AG08395 (cell line): ENCODE measurements at places on chromosomes 4 and X.

DNA sequence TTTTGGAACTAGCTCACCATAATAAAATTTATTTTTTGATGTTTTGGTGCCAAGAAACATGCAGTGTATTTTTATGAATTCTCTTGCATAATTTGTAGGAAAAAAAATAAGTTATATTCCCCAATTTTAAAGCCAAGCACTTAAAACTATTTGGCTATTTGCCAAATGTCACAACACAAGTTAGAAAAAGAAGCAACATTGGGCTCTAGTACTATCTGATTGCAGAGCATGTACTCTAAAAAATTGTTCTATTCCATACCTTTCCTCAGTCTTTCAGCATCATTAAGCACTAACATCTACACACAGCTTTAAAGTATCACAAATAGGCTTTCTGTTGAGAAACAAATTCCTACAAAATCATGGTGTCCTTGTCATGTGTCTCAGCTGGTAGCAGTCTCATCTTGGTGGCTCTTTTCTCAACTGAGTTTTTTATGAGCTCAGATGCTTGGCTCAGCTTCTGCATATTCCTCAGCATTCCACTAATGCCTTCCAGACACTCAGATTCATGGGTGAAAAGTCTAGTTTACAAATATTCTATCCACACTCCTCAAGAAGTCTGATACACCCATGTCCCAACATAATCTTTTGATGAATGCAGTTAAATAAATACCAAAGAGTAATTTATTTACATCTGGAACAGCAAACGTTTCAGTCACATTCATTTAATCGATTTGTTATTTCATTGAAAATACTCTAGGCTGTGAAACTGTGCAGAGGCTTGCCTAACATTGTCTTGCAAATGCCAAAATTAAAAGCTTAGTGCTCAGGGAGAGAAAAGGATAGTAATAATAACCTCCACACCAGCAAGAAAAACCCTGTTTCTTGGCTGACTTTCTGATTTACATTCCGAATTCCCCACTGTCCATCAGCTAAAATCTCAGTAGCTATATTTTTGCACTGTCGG, 2209.9 kb downstream of the PCDH7 start:
- no peak for DNase-seq

DNA sequence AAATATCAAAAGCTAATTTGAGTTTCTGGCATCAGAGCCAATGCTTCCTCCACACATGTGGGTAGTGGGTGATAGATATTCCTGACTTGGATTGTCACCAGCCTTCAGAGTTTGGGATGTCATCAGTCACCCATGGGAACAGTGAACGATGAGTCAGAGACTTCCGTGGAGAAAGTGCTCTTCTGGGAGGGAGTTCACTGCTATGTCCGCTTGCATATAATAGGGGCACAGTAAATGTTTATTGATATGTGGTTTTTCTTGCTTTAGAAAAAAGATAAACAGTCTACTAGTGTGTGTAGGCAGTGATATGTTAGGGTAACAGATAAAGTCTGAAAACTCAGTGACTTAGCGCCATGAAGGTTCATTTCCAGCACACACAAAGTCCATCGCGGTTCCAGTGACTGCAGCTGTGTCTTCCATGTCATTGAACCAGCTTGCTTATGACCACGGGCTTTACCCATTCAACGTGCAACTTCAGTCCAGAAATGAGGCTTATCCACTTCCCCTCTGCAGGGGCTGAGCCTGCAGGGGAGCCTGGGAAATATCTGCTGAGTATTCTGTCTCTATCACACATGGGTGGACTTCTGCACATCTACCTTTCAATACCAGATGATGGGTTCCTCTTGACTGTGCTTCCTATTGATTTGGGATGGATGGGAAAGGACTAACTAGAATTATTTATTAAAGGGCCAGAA, 87.7 kb upstream of the WWC2 start:
- DNase-seq, result no peak

GRCh38 chr4:99390055-99390454, 37.5 kb upstream of the ADH1C start:
- DNase-seq, result no peak

DNA sequence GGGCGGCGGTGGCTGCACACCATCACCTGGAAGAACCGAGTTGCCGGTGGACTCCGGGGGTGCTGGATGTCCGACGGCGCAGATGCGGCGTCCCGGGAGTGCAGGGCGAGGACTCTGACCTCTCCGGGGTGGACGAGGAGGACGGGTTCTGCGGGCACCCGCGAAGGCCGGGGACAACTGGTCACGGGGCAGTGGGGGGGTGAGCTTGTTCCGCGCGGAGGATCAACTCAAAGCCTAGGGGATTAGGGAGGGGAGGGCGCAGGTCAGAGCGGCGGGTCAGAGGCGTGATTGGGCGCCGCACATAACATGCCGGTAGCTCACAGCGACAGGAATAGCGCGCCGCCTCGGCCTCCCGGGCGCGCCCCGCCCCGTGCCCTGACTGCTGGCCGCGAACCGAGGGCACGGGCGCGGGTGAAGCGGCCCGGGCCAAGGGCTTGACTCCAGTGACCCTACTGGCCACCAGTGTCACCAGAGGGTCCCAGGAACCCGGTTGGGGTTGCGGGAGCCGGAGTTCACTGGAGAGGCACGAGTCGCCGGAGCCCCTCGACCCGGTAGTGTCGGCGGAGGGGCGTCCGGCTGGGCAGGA, at the start of gene KLHL34:
Gene KLHL34, minus strand, starts transcription at position 179 of the 586 bp plus-strand sequence. CDS start 542 bp downstream, outside the sequence.
- no peak for DNase-seq

GRCh38 chrX:124497386-124497785, 151.0 kb downstream of the SH2D1A start:
- DNase-seq, result no peak

- DNase-seq, result no peak
Observed at GRCh38 chr4:122118243-122118642, 33.9 kb upstream of the BLTP1 start.

- DNase-seq, result no peak
Observed at GRCh38 chr4:160318567-160319220, 1215.8 kb downstream of the RAPGEF2 start.

DNA sequence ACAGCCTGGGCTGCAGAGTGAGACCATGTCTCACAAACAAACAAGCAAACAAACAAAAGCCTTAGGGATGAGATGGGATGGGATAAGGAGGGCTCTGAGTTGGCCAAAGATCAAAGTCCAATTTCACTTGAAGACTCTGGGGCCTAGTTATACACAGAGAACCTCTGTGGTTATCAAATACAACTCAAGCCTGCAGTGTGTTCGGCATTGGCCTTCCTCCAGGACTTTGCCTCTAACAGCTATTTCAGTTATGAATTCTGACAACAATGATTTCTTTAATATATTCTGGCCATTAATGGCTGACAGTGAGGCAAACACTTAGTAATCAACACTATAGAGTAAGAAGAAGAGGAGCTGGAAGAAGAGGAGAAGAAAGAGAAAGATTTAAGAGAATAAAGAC, 171.1 kb downstream of the PDGFRA start:
- no peak for DNase-seq

- DNase-seq, result peak; percentile 77
Observed at GRCh38 chr4:54233277-54233696, 4.2 kb downstream of the PDGFRA start.

DNA sequence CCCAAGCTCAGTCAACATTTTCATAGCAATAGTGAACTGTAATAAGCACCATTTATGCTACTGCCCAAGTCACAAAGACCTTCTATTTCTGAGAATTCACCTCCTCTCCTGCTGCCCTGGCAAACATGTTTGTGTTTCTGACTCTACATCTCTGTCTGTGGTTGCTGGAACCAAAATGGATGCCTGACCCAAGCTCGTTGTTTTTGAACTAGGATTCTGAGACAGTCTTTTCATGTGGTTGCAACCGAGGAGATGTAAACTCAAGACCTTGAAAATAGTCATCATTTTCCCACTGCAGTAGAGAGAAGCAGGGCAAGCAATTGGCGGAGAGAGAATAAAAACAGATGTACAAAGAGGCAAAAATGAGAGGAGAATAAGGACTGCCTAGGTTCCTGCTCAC, 160.2 kb downstream of the RAB28 start:
- DNase-seq, result no peak

DNA sequence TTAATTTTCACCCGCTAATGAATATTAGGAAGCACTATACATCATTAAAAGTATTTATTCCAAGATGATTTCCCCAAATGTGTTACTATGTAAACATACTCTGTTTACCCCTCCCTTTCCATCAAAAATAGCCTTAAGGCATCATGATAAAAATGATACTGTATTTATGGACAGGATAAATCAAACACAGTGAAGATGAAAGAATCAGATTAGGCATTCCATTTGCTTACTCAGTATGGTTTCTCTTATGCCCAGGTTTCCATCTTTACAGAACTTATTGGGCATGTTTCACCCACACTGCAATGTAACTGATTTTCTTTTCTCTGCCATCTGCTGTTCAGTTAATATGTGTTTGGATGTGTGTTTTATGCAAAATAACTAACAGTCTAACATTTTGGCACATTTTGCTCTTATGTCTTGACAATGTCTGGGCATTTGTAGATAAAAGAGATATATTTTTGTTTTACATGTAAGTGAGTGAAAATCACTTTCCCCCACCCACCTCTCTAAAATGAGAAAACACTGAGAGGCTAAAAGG, 445.2 kb downstream of the RPA4 start:
- no peak for DNase-seq

DNA sequence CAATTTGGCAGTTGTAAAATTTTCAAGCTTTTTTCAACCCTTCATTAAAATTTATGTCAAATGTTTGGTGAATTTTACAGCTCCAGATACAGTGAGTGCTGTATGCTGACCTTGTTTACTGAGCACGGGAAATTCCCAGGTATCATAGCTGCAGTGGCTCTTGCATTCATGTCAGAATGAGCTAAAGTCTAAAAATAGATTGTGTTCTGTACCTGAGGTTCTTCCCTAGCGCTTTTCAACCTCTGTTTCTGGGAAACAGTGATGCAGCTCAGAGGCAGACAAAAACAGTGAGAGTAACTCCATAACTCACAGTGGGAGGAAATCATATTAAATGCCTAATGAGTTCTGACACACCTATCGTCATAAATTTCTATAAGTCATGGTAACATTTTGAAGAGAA, 393.8 kb upstream of the GNPDA2 start:
- no peak for DNase-seq

- no peak for DNase-seq
Observed at GRCh38 chr4:109010521-109010920, 247.7 kb upstream of the ETNPPL start.

- DNase-seq, result no peak
Observed at GRCh38 chr4:3498901-3499510, 33.2 kb downstream of the LRPAP1 start.

DNA sequence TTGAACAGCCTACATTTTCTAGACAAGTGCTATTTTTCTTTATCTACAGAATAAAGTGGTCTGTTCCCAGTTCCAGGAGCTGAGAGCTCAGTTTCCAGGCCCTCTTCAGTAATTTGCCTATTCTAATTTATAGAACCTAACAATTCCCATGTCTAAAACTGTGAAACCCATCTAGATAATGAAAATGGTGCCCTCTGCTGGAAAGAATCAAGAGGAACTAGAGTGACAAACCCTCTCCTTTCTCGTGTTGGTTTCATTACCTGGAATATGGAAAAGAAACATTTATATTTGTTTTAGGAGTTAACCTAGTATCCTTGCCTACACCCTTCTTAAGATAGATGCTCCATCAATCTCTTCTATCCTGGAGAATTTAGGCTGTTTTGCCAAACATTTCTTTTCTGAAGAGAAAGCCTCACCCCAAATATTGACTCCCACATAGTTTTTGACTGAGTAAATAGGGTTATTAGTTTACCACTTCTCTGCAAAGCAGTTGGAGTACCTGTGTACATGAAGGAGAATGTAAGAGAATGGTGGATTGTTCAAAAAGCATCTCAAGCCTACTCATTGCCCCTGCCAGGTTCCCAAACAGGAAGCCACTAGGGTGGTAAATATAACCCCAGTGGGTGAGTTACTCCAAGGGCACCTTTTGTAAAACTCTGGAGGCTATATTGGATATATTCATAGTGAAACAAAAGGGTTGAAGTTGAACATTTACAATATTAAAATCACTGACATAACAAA, 121.6 kb downstream of the RASL11B start:
- DNase-seq, result peak; percentile 65

DNA sequence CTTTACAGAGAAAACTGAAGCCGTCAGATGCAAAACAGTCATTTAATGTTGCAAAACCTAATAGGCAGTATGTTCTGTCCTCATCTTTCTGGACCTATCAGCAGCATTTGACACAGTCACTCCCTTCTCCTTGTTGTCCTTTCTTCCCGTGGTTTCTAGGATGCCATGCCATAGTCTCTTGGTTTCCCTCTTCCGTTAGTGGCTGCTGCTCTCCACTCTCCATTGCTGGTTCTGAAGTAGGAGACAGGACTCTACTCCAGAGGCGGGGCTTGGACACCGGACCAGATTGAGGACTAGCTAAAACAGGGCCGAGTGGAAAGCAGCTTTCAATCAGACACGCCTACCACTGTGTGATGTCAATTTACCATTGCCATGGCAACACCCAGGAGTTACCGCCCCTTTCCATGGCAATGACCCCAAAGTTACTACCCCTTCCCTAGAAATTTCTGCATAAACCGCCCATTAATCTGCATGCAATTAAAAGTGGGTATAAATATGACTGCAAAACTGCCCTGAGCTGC, 88.8 kb upstream of the CCDC160 start:
- no peak for DNase-seq

DNA sequence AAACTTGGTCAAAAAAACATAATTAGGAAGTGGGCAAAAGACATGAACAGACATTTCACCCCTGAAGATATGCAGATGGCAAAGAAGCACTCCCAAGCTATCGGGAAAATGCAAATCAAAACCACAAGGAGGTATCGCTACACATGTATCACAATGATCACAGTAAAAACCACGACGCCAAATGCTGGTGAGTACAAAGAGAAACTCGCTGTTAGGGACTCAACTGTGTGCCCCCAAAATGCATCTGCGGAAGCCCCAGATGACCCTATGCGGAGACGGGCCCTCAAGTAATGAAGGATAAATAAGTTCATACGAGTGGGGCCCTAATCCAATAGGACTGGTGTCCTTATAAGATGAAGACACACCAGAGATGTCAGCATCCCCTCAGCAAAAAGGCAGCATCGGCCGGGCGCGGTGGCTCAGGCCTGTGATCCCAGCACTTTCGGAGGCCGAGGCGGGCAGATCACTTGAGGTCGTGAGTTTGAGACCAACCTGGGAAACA, 10.2 kb downstream of the GAK start:
- DNase-seq, result no peak

DNA sequence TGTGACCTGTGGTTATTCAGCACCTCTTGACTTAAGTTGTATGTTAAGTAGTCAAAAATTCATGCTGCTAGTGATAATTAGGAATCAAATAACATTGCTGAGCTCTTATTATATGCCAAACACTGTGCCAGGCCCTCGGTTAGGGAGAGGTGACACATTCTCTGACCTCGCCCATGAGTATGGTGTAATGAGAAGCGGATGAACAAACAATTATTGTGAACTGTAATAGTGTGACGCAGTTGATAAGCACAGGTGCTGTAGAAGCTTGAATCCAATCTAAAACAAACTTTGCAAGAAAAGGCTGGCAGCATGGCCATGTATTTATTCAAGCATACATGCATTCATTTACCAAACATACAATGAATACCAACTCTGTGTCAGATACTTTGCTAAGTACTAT, 303.5 kb upstream of the HS3ST1 start:
- no peak for DNase-seq

GRCh38 chr4:6172927-6173200, 27.5 kb downstream of the JAKMIP1 start:
- DNase-seq, result no peak
